NCI-H187 treated with DMSO at 0.1 percent for 48 hours (cell line): ENCODE measurements at places on chromosomes 3 and 15.

DNA sequence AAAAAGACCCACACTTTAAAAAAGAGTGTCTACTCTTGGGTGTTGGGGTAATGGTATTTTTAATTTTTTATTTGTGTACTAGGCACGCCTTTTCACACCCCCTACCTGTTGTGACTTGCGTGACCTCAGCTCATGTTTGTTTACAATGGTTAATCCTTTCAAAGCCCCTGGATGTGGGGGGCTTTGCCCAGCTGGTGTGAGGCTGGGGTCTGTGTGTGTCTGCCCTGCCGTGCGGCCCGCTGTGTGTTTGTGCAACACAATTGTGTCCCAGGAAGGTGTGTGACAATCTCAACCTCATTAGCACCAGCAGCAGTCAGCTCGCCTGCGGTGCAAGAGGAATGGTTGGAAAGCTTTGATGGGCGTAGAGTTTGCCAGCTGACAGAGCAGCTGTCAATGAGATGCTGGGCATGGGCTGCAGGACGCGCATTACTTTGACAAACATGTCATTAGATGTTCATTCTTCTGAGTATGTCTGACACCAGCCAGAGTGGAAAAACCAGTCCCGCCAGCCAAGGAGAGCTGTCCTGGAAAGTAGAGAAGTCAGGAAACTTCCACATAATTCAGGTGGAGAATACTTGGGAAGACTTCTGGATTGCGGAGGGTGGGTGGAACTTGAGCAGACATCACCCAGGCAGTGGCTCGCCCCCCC is 9.6 kb downstream of the LRRK1 start:
- DNase-seq: no peak

DNA sequence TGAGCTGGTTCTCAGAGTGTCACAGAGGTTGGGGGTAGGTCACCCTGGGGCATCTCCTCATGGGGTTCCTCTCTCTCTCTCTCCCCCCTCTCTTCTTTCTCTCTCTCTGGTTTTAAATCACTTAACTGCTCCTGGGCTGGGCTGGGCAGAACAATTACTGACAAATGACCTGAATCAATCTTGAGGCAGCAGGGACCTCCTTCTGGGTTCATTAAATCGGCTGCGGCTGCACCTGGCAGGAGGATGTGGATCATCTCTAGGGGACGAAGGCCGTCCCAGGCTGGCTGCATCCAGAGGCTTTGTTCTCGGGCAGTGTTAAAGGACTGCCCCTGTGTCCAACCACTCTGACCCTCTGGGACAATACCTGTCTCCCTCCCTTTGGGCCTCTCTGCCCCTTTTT is 143.1 kb downstream of the TLE3 start:
- DNase-seq: peak; percentile 5

DNA sequence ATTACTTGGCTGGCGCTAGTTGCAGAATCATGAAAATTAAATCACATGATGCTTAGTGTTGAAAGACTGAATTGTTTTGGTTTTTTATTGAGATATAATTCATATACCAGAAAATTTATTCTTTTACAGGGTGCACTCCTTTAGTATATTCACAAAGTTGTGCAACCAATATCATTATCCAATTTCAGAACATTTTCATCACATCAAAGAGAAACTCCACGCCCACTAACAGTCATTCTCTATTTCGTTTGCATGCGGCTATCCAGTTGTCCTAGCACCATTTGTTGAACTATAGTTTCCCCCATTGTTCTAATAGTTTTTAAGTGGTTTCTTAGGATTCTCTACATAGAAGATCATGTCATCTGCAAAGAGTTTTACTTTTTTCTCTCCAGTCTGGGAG is 3.7 kb downstream of the EHD4 start:
- DNase-seq: no peak

DNA sequence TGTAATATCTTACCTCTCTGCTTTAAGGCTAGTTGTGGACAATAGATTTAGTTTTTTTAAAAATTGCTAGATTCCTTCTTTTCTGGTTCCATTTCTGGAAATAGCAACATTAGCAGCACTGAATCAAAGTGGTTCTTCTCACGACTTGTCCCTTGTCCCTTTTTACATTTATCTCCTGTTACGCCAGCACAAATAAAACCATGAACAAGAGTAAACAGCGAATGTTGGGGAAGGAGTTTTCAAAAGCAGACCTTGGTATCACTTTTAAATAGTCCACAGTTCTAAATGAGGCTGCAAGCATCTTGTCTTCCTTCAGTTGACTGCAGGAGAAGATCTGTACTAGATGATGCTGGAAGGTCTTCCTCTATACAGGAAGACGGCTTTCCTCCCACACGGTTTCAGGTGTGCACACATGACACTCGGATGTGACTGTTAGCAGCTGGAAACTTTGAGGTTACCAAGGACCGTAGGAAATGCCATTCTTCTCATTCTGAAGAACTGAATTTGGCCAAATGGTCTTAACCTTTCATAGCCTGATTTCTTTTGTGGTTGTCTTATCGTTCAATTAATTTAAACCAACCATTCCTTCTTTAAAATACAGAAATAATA is 251.0 kb upstream of the ICE2 start:
- DNase-seq: no peak

- no peak for DNase-seq
These were observed 96.0 kb upstream of the FAM174B start for GRCh38 chr15:92751528-92751927.
